ENCODE measurements at places on chromosomes 1 and 21.

- DNase-seq: no peak
These were observed 1.7 kb upstream of the ELOA start for GRCh38 chr1:23741609-23742008.

DNA sequence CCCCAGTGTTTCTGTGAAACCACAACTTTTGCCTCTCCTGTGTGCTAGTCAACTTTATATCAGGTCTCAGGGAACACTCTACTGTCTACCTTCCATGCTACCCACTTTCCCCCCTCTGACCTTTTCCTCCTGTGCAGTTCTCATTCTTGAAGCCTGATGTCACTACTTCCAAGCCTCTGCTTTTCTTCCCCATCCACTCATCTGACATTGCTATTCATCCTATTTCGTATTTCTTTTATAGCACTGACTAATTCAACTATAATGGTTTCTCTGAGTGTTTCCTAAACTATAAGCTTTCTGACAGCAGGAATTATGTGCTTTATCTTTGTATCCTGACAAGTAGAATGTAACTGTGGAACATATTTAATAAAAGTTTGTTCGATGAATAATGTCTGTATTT, 18.2 kb upstream of the DPH5 start:
- no peak for DNase-seq

- no peak for DNase-seq
These were observed 31.1 kb downstream of the NFYC start for GRCh38 chr1:40722622-40723021.

DNA sequence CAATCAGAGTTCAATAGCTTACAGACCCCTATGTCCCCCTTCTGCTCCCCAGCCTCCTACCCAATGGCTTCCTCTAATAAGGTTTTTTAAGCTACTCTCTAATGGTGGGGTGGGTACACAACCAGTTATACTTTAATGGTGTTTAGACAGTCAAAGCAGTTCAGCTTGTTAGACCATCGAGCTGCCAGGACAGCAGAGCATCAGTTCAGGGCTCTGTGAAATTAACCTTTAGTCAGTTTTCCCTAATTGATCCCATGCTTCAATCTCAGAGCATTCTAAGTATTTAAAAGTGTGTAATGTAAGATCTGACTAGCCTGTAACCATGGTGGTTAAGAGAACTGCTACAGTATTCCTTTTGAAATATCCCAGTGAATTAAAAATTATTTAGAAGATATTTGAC, 107.2 kb upstream of the ZNF644 start:
- no peak for DNase-seq

DNA sequence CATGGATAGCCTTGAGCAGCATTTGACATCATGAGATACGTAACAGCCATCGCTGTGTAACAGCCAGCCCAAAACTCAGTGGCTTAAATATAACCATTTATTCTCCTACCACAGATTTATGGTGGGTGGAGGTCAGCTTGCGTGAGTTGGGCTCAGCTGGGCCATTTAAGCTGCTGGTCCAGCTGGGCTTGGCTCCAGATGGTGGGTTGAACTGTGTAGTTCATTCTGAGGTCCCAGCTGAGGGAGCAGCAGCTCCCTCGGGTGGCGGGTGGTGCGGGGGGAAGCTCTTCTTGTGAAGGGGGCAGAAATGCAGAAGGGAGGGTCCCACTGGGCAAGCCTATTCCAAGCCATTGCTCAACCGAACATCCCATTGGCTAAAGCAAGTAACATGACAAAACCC, 75.9 kb downstream of the IGSF21 start:
- DNase-seq: no peak

GRCh38 chr1:1084372-1085170, 10.5 kb upstream of the RNF223 start:
- DNase-seq: no peak

- DNase-seq: no peak
These were observed 42.2 kb downstream of the FHAD1 start for GRCh38 chr1:15289251-15289651.

DNA sequence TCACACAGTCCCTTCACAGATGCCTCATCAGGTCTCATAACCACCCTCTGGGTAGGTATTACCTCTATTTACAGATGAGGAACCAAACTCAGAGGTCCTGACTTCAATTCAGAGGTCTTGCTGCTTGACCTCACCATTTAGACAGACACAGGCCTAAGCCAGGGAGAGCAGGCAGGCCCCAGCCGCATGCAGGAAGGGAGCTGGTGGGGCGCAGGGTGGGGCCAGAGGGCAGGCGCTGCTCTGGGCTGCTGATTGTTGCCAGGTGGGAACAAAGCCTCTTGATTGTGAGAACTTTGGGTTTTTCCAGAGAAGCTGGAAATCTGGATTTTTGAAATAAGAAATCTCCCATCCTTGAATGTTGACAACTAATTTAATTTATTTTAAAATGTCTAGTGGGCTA, 19.9 kb upstream of the PRELP start:
- no peak for DNase-seq

DNA sequence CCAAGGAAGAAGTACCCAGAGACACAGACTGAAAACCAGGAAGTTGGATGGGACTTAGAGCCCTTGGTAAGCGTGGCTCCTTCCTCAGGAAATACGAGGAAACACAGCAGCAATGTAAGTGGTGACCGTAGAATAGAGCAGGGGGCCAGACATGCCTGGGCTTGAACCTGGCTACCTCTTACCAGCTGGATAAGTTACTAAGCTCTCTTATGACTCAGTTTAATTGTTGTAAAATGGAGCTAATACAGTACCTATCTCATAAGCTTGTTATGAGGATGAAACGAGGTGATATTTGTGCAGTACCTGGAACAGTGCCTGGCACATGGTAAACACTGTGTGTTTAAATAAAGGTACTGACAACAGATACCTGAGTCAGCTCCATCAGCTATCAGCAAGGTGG, 19.2 kb downstream of the EBNA1BP2 start:
- no peak for DNase-seq

GRCh38 chr1:198175423-198176170, 18.8 kb downstream of the NEK7 start:
- DNase-seq: no peak

- DNase-seq: no peak
These were observed 240.2 kb upstream of the C1orf174 start for GRCh38 chr1:4140241-4140640.

DNA sequence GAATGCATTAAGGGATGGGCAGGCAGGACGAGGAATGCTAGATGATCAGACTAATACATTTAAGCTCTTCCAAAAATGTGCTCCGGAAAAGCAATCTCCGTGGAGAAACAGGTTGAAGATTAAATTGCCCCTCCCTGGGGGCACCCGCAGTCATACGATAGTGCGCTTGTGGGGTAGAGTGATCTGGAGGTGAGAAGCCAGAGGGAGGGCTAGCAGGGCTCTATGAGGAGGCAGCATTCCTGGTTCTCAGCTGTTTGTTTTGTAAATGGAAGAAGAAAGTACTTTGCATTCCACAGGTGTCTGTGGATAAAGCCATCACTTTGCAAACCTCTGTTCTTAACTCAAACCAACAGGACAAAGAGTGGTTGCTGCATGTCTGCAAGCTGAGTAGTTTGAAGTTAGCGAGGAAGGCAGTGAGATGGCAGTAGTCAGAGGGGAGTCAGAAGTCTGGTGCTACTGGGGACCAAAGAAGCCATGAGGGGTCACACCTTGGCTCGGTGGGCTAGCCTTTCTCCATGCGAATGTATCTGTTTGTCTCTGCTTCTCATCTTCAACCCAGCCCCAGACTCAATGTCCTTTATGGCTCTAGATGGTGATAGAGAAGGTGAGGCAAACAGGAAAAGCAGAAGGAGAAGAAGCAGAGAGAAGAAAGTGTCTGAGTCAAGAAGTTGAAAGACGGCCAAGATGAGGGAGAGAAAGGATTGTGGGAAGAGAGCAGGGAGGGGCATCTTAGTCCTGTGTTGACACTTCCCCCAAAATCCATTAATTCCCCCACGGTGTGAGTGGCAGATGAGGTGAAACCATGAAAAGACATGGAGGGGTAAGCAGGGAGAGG, 65.2 kb upstream of the GJA8 start:
- no peak for DNase-seq

GRCh38 chr1:248196965-248197364, at the start of gene OR2M3:
OR2M3 (plus strand) TSS chr1:248197265; CDS start chr1:248203068, 5,803 bp downstream.
- DNase-seq: no peak

GRCh38 chr1:230282157-230282556, 144.0 kb downstream of the PGBD5 start:
- DNase-seq: no peak

- DNase-seq: no peak
These were observed 932 bp downstream of the RPF1 start for GRCh38 chr1:84479998-84480397.

- no peak for DNase-seq
These were observed 37.1 kb downstream of the PRRX1 start for GRCh38 chr1:170700842-170701615.

- DNase-seq: no peak
These were observed 3.1 kb upstream of the LMOD1 start for GRCh38 chr1:201949491-201949890.

- no peak for DNase-seq
These were observed 48.7 kb downstream of the SMYD2 start for GRCh38 chr1:214329470-214330220.

DNA sequence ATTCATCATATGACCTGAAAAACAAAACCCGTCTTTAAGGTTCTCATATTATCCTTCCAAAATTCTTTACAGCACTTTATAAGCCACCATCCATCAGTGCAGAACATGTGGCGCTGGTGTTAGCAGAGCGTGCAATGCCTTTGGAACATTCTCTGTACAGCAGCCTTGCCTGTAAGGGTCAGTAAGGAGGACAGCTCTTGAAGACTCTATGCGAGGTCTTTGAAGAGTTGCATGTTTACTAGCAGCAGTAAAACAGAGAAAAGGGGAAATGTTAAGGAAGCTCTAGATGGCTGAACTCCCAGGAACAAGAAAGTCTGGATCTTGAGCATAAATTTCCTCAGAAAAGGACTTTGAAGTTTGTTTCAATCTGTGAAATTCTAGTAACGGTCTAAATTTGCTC, 365.6 kb downstream of the DUSP10 start:
- DNase-seq: no peak

- DNase-seq: no peak
These were observed 33.8 kb downstream of the GIPC2 start for GRCh38 chr1:78079580-78079979.

All from stimulated activated CD4-positive, alpha-beta T cell treated with anti-CD3 and anti-CD28 coated beads, TNF-alpha, amount 100 ng/mL, for 48 hours (primary cell).